ENCODE measurements at places on chromosomes 11 and 22. TPM values are rescaled to one million over a fixed set of nuclear protein-coding genes. Genes with fewer than 3 reads are reported as not detected.

The SCO2 gene
- total RNA-seq: 1.2 TPM

The PTPRCAP gene
- 0.17 TPM for total RNA-seq

The CSNK2A3 gene
- total RNA-seq: 1.7 TPM

The DEUP1 gene
- not detected for total RNA-seq

The APOBEC3G gene
- 3.8 TPM for total RNA-seq

The PDGFB gene
- total RNA-seq: 0.33 TPM

The SLC17A6 gene
- total RNA-seq: not detected

The OPCML gene
- 0.65 TPM for total RNA-seq

The XKR3 gene
- not detected for total RNA-seq

The PHRF1 gene
- total RNA-seq: 30.7 TPM

The NRGN gene
- total RNA-seq: 0.20 TPM

The SLC29A2 gene
- 0.78 TPM for total RNA-seq

The APOA5 gene
- not detected for total RNA-seq

The RFPL1 gene
- not detected for total RNA-seq

The DRD4 gene
- 0.07 TPM for total RNA-seq

The NCR3LG1 gene
- total RNA-seq: 8.4 TPM

The PIH1D2 gene
- total RNA-seq: 0.66 TPM

The HMGXB4 gene
- total RNA-seq: 15.6 TPM

The RIBC2 gene
- total RNA-seq: 0.46 TPM

Data from smooth muscle cell of the pulmonary artery (primary cell).